Fibroblast of skin of right quadriceps (primary cell): ENCODE measurements at places on chromosomes 6 and 20.

GRCh38 chr6:34157851-34158250, 12.0 kb upstream of the GRM4 start:
- no peak for DNase-seq

- no peak for DNase-seq
Measured at GRCh38 chr20:17617868-17618672, 48.2 kb downstream of the DSTN start.

DNA sequence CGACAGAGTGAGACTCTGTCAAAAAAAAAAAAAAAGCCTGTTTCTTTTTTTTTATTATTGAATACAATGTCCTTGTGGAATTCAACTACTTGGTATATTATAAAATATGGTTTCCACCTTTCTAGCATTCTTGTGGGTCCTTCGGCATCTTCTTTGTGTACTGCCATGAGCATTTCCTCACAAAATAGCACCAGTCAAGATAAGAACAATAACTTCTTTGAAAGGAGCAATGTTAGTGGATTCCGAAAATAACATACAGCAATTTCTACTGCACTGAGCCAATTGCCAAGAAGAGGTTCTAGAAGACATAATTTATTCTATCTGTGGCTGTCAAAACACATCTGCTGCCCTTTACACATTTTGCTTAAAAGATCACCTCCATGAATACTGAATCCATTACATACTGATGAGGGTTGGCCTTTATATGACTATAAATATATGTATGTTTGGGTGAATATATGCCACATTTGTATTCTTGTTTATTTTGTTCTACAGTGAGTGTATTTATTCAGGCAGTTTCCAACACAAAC, 19.1 kb upstream of the SPTLC3 start:
- no peak for DNase-seq

GRCh38 chr6:129733290-129733689, 23.3 kb upstream of the ARHGAP18 start:
- no peak for DNase-seq

- DNase-seq: no peak
Measured at GRCh38 chr6:142567461-142567860, 265.7 kb downstream of the ADGRG6 start.

DNA sequence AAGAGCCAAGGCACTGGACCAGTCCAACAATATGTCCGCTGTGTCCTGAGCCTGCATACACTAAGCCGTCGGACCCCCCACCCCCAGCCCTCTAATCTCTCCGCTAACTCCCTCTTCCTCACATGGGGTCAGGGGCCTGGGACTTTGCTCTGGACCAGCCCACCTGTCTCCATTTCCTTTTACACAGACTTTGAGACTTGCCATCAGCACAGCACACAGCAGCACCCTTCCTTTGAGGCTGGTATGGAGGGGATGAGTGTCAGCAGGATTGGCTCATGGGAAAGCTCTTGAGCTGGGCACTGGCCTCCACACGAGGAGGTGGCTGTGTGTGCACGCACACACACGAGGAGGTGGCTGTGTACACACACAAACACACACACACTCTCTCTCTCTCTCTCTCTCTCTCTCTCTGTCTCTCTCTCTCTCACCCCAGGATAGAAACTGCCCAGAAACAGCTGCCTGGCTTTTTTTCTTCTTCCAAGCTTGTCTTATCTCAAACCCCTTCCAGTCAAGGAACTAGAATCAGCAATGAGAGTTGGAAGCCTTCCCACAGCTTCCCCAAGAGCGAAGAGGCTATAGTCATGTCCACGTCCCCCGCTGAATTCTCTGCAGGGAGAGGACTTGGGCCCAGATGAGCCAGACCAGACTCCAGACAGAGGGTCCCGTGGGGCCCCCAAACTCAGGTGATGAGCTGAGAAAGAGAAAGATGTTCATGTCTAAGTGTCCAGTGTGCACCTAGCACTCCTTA, 18.6 kb downstream of the SLC9A8 start:
- no peak for DNase-seq

GRCh38 chr6:142459271-142459670, 157.5 kb downstream of the ADGRG6 start:
- DNase-seq: peak; percentile 47

GRCh38 chr20:842547-842940, 9.0 kb downstream of the FAM110A start:
- DNase-seq: no peak

DNA sequence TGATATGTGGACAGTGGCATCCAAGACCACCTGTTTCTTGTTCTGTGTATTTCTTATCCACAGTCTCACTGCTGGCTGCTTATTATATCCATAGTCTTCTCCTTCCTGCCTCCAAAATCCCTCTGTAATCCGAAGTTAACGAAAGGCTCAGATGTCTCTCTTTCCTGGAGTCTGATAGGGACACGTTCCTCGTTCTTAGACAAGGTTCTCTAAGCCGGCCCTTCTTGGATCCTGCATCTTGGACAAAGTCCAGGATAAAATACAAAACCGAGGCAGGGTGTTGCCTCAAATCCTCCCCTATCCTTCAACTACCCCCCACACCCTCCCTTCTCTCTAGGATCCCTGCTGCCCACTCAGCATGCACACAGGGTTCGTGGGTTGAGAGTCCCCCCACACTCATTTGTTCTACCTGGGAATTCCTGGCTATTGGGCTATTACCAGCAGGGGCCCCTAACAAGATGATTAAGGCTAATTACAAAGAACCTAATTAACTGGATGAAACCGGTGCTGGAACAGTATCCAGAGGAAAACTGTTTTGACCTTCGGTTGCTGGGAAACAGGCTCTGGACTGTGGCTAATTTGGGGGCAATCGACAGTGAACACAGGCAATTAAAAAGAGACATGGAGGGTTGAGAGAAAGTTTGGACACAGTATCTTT, 32.7 kb upstream of the MRPS10 start:
- no peak for DNase-seq

DNA sequence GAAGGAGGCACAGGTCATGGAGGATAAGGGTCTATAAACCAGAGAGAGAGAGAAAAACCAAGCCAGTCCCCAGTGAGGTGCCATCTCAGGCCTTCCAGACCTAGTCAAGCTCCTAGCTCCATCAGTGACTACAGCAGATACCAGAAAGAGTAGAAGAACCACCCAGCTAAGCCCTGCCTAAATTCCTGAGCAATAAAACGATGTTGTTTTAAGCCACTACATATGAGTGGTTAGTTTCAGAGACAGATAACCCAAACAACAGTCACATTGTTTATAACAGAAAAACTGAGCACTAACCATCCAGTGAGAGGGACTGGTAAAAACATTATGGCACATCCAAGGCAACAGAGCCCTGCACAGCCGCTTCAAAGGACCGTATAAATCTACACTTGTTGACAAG, 59.2 kb downstream of the BMP7 start:
- DNase-seq: no peak

DNA sequence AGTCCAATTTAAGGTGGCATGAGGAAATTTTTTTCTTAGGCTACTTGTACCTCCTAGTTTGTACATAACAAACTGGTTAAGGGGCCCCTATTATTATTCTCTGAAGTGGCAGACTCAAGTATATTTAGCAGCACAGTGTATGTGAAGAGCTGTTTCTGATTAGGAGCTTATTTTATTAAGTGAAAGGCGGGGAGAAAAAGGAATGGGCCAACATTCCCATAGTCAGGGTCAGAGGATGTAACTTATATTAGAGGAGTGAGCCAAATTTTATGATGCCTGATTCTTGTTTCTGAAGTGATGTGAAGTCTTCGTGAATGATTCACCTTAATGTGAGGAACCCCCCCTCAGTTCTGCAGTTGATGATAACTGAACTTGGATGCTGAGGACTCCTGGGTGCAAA, 2.8 kb downstream of the HECA start:
- DNase-seq: peak; percentile 77

DNA sequence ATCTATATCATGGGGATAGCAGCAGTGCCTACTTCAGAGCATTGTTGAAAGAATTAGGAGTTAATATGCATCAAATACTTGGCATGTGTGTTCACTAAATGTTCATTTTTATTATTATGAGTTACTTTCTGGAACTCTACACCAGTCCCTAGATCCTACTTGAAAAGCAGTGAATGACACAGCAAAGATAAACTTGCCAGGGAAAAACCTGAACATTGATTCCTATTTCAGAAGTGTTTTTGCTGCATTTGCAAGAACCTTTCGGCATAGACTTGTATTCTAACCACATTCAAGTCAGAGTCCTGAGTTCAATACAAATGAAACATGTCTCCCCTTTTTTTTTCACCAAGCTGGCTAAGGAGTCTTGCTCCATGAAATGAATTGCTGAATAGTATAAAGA, 187.4 kb upstream of the TAB2 start:
- DNase-seq: no peak

GRCh38 chr20:59784791-59785668, 148.4 kb downstream of the SYCP2 start:
- no peak for DNase-seq

DNA sequence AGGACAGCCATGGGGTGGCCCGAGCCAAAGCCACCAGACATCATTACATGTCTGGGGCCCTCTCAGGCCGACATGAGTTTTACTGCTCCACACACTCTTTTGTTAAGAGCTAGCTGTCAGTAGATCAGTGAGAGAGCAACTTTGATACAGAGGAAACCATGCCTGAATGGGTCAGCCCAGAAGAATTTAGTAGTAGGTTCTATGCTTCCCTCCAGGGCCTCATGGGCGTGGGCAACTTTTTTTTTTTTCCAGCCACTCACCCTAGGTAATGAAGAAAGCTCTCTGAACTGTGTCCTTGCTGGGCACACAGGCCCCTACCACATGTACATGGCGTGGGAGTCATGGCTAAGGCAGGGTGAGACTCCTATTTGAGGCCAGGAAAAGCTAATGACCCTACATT, 38.8 kb downstream of the HLA-F start:
- no peak for DNase-seq

- no peak for DNase-seq
Measured at GRCh38 chr6:39281312-39281980, 32.8 kb downstream of the KCNK17 start.

- DNase-seq: no peak
Measured at GRCh38 chr20:56685879-56686278, 56.8 kb downstream of the TFAP2C start.

- no peak for DNase-seq
Measured at GRCh38 chr20:32839227-32839981, 19.3 kb upstream of the EFCAB8 start.

GRCh38 chr20:19486446-19486845, 271.6 kb upstream of the RIN2 start:
- DNase-seq: no peak

GRCh38 chr6:32149932-32150870, 1.5 kb downstream of the PRRT1 start:
- no peak for DNase-seq

GRCh38 chr6:52566853-52567279, 10.0 kb downstream of the TRAM2 start:
- DNase-seq: peak; percentile 57

- DNase-seq: peak; percentile 56
Measured at GRCh38 chr6:6843057-6843627, 254.6 kb downstream of the LY86 start.

DNA sequence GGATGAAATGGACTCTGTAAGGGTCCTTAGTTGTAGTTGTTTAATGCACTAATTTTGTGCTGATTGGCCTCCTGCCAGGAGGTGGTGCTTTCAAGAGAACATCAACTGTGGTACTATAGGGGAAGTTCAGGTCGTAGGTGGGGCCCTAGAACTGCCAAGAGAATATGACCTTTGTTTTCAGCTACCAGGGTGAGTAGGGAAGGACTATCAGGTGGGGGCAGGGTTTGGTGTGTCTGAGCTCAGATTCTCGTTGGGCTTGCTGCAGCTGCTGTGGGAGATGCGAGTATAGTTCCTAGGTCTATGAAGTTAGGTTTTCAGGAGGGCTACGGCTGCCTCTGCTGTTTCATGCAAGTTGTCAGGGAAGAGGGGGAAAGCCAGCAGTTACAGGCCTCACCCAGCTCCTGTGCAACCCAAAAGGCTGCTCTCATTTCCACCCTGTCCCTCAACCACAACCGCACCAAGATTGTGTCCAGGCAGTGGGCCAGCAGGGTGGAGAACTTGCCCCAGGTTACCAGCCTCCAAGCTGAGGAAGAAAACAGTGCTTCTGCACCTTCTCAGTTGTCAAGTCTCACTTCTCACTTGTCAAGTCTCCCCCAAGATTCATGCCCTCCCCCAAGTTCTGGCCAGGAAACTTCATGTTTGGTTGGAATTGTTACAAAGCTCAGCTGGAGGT, 626.5 kb upstream of the MAP3K7 start:
- DNase-seq: no peak

DNA sequence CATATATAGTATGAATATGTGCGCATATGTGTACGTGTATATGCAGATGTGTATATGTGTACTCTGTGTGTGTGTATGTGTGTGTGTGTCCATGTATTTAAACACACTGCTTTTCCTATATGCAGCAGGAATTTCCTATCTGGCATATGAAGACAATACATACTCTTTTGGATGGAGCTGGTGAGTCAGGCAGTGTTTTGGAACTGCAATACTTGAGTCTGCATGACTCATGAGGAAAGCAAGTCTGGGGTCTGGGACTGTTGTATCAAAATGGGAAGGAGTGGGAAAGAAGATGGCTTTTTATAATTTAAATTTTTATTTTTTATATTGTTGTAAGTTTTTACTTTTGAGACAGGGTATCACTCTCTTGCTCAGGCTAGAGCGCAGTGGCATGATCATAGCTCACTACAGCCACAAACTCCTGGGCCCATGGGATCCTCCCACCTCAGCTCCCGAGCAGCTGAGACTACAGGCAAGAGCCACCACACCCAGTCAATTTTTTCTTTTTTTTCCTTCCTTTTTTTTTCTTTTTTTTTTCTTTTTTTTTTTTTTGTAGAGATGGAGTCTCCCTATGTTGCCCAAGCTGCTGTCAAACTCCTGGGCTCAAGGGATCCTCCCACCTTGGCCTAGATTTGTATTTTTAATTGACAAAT, 72.2 kb downstream of the ATXN1 start:
- peak; percentile 91 for DNase-seq

- DNase-seq: no peak
Measured at GRCh38 chr20:57398901-57399535, 7.8 kb downstream of the RBM38 start.

DNA sequence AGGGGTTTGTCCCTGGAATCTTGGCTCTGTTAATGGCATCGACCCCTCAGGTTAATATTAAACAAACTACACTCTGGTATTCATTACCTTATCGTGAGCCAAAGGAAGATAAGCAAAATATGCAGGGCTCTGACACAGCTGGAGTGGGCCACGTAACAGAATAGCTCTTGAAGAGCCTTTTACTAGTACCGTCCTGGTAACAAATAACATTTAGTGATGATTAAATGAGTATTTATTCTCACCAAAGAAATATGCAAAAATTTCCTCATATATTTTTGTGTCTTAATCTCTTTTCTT, 20.1 kb upstream of the UTRN start:
- no peak for DNase-seq

DNA sequence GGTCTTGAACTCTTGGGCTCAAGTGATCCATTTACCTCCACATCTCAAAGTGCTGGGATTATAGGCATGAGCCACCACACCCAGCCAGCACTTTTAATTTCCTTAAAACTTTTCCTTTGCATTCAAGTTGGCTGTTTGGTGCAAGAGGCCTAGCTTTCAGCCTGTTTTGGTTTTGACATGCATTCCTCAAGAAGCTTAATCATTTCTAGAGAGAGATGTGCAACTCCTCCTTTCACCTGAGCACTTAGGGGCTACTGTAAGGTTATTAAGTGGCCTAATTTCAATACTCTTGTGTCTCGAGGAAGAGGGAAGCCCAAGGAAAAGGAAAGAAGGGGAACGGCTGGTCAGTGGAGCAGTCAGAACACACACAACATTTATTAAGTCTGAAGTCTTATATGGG, 13.8 kb upstream of the BLOC1S5 start:
- no peak for DNase-seq
